ENCODE measurements at places on chromosomes 11 and 22.

DNA sequence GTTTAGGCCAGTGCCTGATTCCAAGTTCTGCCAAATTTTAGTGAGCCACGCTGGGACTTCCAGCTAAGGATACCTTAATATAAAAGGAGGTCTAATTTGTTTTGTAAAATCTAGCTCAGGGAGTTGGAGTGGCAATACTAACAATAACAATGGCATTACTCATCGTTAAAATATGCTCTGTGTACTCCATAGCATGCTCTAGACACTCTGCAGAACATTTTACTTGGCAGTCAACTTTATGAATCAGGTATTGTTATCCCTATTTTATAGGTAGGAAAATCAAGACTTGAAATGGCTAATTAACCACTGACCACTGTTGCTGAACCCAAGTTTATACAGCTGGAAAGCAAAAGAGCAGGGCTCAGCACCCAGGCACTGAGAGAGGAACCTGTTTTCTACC, 485.0 kb upstream of the KIRREL3 start:
- DNase-seq = no peak

GRCh38 chr11:15091625-15092024, 18.2 kb downstream of the CALCB start:
- DNase-seq = no peak

GRCh38 chr11:130131961-130132850, 27.4 kb upstream of the ST14 start:
- peak; percentile 87 for DNase-seq

DNA sequence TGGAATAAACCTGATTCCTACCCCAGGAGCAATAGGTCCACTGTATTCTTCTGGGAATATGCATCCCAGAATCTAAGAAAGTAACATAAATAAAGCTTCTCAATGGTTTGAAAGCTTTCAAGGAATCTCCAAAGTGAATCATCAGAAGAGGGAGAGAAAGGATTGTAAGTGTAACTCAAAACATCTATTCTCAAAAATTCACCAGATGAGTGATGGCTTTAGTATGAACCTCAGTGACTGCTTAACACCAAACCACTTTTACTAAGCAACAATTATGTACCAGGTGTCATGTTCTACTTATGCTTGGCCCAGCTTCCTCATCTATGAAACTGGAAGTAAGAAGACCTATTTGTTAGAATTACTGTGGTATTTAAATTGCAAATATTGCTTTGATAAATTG, 7.4 kb downstream of the RAB38 start:
- no peak for DNase-seq

- no peak for DNase-seq
Measured at GRCh38 chr11:36057379-36058042, 113.6 kb downstream of the LDLRAD3 start.

Data from H7 (cell line).